ENCODE measurements at places on chromosomes 16 and 17.

- no peak for DNase-seq
Measured at GRCh38 chr16:85192238-85193114, 80.2 kb upstream of the CIBAR2 start.

GRCh38 chr16:53449816-53450517 lies 15.7 kb downstream of the RBL2 start:
- no peak for DNase-seq

- no peak for DNase-seq
Measured at GRCh38 chr16:68378436-68379415, 67.9 kb downstream of the PRMT7 start.

GRCh38 chr17:9370467-9370866 lies 205.2 kb downstream of the STX8 start:
- DNase-seq, result peak; percentile 61

GRCh38 chr17:38671939-38672720 lies 2.6 kb downstream of the EPOP start:
- no peak for DNase-seq

- no peak for DNase-seq
Measured at GRCh38 chr16:57282510-57283213, 1.8 kb downstream of the PLLP start.

- peak; percentile 54 for DNase-seq
Measured at GRCh38 chr17:63035695-63036094, 69.7 kb downstream of the TANC2 start.

DNA sequence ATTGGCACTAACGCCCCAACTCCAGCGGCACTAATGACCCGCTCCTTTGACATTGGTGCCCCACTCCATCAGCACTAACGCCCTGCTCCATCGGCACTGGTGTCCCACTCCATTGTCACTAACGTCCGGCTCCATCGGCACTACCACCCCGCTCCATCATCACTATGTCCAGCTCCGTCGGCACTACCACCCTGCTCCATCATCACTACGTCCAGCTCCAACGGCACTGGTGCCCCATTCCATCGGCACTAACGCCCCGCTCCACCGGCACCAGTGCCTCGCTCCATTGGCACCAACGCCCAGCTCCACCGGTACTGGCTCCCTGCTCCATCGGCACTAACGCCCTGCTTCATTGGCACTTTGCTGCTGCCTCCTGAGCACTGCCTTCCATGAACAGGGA lies 7.5 kb downstream of the ZNF213 start:
- no peak for DNase-seq

DNA sequence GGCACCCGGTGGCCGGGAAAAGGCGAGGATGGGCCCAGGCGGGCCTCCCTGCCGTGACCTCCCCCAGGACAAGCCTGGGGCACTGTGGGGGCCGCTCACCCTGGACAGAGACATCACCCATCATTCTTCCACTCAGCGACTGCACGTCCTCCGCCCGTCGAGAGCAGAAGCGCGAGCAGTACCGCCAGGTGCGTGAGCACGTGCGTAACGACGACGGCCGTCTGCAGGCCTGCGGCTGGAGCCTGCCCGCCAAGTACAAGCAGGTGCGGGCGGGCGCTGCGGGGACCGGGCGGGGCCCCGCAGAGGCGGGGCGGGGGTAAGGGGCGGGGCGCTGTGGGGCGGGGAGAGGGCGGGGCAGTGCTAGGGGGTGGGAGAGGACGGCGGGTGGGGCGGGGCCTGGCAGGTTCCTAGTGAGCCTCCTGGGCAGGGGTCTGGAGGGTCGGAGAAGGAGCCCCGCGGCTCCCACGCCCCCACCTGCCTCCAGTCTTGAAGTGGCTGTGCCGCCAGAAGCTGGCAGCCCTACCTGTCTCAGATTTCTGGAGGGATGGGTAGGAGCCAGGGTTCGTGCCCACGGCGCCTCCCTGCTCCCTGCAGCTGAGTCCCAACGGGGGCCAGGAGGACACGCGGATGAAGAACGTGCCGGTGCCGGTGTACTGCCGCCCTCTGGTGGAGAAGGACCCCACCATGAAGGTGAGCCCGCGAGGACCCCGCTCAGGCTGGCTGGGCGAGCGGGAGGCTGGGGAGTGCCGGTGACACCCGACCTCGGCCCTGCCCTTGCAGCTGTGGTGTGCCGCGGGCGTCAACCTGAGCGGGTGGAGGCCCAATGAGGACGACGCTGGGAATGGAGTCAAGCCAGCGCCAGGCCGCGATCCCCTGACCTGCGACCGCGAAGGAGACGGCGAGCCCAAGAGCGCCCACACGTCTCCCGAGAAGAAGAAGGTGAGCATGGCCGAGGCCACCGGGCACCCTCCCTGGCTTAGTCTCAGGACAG lies 7.5 kb downstream of the NME3 start:
- peak; percentile 52 for DNase-seq

- DNase-seq, result peak; percentile 32
Measured at GRCh38 chr16:68490829-68491575, 42.7 kb upstream of the SMPD3 start.

DNA sequence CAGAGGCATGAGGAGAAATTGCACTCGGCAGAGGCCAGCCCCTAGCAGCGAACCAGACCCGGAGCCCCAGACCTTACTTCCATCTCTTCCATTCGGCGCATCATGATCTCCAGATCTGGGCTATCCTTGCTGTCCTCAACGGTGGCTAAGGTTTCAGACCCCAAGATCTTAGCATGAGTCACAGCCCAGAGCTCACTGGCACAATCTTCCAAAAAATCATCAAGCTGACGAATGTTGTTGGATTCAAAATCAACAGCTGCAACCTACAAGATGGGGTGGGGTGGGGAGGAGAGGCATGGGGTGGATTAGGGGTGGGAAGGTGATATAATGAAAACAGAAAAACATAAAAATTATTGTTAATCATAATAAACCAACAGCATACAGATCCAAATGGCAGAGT lies 39.7 kb upstream of the PITPNM3 start:
- no peak for DNase-seq

DNA sequence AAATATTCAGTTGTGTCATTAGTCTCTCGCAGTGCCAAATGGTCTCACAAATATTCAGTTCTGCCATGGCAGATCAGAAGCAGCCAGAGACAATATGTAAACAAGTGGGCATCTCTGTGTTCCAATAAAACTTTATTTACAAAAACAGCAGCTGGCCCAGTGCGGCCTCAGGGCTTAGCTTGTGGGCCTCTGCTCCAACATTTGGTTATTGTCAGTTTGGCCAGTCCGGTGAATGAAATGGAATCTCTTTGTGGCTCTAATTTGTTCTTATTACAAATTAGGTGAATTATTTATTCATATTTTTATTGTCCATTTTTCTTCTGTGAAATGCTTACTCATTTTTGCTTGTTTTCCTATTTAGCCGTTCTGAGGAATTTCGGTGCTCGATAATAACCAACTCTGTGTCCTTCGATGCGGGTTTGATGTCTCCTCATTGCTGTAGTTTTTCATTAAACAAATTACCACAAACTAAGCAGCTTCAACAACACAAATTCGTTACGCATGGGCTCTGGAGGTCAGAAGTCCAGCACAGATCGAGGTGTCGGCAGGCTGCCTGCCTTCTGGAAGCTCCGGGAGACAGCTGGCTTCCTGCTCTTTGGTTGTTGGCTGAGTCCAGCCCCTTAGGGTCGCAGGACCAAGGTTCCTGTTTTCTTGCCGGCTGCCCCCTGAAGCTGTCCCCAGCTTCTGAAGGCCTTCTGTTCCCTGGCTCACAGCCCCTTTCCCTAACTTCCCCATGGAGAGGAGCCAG lies 4.1 kb upstream of the SLC38A10 start:
- DNase-seq, result no peak

DNA sequence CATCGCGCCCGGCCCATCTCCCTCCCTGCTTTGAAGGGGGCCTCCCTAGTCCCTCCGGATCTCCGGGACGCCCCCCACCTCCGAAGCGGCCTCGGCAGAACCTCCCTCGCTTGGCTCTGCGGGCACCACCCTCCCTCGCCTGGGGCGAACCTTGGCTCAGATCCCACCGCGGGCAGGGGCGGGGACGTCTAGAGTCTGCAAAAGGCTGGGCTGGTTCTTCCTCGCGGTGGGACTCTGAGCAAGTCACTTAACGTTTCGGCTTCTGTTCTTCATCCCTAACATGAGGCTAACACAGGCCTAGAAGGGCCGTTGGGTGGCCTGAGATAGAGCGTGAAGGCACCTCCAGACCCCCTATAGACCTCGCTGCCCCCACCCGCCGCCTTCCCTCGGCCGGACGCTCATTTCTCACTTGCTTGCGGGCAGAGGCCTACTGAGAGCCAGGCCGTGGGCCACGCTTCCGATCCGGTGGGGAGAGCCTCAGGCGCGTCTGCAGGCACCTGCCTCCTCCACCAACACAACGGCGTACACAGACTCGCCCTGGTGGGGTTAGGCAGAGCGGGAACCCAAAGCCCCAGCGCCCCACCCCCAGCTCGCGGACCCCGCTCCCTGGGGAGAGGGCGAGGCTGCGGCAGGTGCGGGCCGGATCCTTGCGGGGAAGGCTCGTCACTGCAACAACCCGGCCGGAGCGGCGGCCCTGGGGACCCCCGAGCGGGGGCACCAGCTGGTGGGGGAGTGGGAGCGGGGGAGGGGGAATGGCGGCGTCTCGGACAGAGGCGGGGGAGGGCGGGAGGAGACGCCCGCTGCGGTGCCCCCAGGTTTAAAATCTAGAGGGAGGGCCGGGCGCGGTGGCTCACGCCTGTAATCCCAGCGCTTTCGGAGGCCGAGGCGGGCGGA lies 5.4 kb downstream of the MYO1C start:
- peak; percentile 51 for DNase-seq

GRCh38 chr17:39776252-39776651 lies 38.5 kb downstream of the GRB7 start:
- DNase-seq, result no peak

- DNase-seq, result peak; percentile 53
Measured at GRCh38 chr16:66020046-66020445, 346.4 kb upstream of the CDH5 start.

GRCh38 chr17:81095383-81095762 lies 60.4 kb downstream of the BAIAP2 start:
- DNase-seq, result peak; percentile 4

- peak; percentile 88 for DNase-seq
Measured at GRCh38 chr16:86931410-86931941, 353.1 kb downstream of the FOXL1 start.

DNA sequence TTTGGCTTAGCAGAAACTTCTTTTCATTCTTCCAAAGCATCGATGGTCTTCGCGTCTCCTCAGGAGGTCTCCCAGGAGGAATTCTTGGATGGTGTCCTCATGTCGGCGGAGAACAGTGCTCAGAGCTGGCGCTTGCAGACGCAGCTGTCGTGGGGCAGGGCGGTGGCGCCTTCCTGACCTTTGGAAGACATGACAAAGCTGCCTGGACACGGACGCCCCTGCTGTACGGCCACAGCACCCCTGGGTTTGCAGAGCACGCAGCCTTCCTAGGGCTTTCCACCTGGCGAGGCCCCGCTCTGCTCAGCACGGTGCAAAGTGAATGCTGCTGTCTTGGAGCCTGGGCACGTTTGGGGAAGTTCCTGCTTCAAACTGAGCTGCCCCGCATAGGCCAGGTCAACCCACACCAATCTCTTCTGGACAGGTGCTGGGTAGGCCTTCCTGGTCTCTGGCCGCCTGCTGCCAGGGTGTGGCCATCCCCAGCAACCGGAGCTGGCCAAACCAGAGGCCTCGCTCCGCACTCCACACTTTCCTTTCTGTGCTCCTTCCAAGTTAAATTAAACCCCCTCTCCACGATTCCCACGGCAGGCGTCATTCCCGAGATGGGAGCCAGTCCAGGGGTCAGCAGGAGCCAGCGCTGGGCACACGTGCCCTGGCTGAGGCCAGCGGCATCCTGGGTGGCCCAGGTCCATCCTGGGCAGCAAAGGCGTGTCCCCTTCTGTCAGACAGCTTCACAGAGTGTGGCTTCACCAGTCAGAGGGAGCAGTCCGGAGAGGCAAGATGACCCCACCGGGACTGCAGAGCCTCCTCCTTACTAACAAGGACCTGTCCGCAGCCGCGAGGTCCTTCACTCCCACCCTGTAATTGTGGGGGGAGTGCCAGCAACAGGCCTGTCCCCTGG lies 15.0 kb upstream of the KREMEN2 start:
- DNase-seq, result no peak

- no peak for DNase-seq
Measured at GRCh38 chr16:77868478-77868877, 80.1 kb downstream of the VAT1L start.

GRCh38 chr16:76277460-76278030 lies 344 bp downstream of the CNTNAP4 start:
- DNase-seq, result no peak

- DNase-seq, result peak; percentile 38
Measured at GRCh38 chr17:57121308-57122042, 36.4 kb downstream of the AKAP1 start.

DNA sequence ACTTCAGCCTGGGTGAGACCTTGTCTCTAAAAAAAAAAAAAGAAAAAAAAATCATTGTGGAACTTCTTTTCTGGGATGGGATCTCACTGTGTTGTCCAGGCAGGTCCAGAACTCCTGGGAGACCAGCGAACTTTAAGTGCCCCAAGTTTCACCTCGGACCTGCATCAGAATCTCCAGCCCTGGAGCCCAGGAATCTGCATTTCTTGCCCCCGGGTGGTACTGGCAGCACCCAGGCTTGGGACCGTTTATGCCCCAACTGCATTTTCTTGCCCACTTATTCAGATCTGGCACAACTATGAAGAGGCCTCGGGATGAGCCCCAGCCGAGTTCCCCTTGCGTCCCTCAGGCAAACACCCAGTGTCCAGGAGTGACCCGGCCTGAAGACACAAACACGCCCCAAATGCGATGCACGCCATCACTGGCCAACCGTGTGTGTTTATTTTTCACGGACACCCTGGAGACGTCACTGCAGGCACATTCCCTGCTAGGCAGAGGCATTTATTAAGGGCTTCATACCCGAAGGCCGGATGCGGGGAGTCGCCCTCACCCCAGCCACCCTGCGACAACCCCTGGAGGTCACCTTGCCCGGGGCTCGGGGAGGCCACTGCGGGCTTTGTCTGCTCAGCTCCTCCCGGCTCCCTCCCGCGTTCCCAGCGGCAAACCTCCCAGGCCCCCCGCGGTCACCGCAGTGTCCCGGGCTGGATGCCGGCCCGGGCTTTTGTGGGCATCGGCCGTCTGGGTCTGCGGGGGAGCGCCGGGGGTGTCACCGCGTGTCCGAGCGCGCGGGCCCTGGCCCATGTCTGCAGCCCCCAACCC lies 684 bp upstream of the SPIRE2 start:
- DNase-seq, result peak; percentile 11

- DNase-seq, result no peak
Measured at GRCh38 chr17:48719642-48720265, 2.6 kb downstream of the PRAC1 start.

- DNase-seq, result peak; percentile 47
Measured at GRCh38 chr16:56332464-56333079, 92.8 kb downstream of the AMFR start.

Measured in fibroblast of upper back skin (primary cell).